ENCODE measurements at places on chromosomes 5 and 9.
A peak's percentile ranks its signal among the peaks of the same experiment; 100 is the strongest.

DNA sequence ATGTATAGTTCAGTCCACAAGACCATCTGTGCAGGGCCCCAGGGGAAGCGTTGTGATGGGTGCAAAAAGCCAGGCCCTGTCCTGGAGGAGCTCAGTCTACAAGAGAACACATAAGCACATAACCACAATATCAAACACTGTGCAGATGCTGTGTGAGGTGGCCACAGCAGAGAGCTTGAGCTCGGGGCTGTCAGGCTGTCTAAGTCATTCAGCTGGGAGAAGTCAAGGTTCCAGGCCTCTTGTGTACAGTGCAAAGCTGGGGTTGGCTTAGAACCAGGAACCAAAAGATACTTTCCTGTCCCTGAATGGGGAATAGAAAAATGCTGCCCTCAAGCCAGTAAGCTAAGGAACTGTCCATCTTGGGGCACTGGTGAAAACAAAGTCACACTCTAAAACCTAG lies 75.0 kb downstream of the PRDM6 start:
- no peak for DNase-seq

DNA sequence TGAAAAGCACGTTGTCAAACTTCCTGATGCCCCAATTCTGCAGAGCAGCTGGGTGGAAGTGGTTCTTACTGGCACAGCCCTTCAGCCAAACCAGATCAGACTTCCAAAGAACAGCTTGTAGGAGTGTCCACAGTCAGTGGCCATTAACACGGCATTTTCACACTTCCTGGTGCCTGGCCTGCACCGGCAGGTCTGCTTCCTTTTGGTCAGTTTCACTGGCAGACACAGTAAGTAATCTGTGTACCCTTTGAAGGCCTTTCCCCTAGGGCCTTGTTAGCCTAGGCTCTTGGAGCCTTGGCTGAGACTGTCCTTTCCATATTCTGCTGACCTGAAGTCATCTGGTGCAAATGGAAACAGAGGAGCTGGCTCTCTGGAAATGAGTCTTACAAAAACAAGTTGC lies 297.5 kb upstream of the TNC start:
- DNase-seq = no peak

GRCh38 chr5:80871541-80871961 lies 88.6 kb upstream of the RASGRF2 start:
- peak; percentile 82 for DNase-seq

GRCh38 chr5:76473661-76474060 lies 70.6 kb downstream of the IQGAP2 start:
- DNase-seq = no peak

GRCh38 chr9:124278054-124278540 lies 20.3 kb downstream of the NEK6 start:
- no peak for DNase-seq

GRCh38 chr9:71896761-71897160 lies 14.2 kb downstream of the ABHD17B start:
- DNase-seq = no peak

DNA sequence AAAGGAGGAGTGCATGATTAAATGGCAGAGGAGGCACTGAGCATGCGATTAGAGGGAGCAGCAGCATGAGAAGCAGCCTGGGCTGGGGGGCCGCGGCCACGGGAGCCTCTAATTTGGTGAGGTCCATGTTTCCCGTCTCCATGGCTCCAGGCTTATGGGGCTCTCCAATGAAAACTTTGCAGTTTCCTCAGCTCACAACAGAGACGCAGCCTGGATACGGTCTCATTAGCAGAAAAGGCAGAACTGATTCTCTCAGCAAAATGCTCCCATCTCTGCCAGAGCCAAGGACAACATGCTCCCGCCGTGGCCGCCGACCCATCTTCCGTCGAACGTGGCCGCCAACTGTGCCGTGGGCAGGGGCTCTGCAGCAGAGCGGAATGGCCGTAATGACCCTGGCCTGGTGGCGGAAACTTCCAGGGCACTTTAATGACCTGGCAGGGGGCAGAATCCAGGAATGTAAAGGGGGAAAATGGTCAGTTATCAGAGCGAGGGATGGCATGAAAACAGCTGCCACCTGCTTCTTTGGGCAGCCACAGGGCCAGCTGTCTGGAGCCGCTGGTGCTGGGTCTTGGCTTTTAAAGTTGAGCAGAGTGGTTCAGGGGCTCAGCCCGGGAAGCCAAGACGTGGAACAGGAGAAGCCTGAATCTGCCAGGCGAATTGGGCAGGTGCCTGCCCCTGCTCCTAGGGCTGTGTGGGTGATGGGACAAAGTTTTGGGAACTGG lies 76.5 kb downstream of the COL5A1 start:
- DNase-seq = no peak

DNA sequence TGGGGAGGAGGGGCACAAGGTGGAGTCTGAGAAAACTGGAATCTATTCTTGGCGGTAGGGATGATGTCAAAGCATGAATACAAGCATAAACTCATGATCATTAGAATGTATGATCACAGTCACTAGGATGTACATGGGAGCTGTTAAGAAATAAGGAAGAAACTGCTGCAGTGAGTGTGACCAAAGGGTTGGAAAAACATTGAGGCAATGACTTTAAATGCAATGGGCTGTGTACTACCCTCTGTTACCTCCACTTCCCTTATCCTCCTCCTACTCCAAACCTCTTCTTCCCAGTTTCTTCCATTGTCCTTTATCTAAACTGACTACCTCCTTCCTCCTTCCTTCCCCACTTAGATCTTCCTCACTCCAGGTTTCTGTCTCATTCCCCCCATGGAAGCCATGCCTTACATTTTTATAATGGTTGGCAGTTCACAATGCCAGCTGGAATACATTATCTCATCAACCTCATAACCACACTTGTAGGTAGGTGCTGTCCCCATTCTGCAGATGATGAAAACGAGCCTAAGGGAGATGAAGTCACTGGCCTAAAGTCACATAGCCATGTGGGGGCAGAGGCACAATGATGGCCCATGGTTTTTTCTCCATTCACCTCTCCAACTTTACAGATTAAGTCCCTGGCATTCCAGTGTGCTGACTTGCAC lies 21.9 kb upstream of the TNFSF15 start:
- DNase-seq = no peak

DNA sequence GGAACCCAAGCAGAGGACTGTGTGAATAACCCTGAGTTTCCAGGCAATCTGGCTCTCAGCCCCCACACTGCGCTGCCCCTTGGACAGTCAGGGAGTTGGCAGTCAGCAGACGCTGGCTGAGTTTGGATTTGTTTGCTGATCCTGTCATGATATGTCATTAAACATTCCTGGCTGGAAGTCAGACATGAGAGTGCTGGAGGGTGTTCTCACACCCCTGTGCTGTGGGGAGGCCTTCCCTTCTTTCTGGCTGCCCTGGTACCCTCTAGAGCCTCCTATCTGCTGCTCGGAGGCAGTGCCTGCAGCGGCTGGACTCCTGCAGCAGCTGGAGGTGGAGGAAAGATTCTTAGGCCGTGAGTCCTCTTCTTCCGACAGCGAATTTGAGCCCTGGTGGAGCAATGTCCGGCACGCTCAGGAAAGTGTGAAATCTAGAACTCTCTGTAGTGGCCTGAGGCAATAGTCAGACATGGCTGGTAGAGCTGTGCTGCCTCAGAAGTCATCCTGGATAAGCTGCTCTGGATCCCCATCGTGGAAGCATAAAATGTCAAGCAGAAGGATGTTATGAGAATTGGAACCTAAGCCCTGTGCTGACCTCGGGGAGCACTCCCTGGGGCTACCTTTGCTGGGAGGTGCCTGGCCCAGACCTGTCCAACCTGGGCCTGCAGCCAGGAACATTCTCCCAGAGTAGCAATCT lies 72.0 kb downstream of the PDE8B start:
- DNase-seq = no peak

GRCh38 chr5:135862086-135862485 lies 27.6 kb downstream of the SLC25A48 start:
- DNase-seq = no peak

DNA sequence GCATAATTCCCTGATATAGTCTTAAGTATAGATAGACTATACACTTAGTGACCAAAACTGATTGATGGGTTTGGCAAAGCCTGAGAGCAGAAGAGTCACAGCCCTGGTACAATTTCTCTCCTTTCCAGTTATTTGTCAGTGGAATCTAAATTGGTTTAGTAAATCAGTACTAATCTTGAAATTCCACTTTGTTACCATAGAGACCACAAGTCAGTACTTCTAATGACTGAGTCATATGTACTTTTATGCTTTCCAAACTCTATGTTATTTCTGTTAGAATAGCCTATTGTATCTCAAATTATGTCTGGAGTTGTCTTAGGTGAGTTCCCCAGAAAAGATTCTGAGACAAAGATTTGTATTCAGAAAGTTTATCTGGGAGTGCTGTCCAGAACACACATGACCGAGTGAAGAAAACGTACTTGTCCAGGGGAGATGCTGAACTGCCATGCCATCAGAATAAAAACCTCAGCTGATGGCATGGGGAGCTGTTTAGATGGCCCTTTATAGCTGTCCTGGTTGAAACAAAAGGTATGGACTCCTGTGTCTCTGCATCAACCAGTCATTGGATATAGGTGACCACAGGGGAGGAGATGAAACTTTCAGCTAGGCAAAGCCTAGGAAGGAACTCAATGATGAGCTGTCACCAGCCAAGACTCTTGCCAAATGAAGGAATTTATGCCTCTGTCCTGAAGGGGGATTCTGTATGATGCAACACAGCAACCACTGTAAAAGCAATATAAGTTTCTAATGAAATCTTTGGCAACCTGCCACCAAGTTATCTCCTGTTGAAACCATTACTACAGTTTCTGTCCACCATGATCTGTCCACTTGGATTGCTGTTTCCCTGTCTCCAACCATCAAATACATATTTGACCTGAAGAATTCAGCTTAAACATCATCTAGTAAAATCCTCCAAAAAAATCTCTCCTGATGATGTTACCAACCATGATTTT lies 18.0 kb upstream of the SMC2 start:
- no peak for DNase-seq

DNA sequence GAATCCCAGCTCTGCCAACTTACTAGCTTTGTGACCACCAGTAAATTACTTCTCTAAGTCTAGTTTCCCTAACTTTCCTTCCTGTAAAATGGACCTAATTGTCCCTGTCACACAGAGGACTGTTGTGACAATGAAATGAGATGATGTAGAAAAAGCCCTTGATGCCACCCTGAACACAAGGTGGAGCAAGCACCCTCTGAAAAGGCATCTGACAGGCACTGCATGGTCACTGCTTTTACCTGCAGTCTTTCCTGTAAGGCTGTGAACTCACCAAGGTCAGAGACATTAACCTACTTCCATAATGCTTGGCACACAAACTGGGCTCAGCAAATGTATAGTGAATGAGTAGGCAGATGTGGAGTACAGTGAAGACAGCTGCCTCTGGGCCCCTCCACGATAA lies 6.1 kb downstream of the SLC31A2 start:
- peak; percentile 11 for DNase-seq

DNA sequence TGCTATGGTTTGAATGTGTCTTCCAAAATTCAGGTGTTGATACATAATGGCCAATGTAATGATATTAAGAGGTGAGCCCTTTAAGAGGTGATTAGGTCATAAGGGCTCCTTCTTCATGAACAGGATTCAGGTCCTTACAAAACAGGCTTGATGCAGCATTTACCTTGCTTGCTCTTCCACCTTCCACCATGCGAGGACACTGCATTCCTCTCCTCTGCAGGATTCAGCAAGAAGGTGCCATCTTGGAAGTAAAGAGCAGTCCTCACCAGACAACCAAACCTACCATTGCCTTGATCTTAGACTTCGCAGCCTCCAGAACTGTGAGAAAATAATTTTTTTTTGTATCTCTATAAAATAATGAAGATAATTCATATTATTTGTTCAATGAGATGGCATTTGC lies 314.0 kb upstream of the SMARCA2 start:
- DNase-seq = no peak

DNA sequence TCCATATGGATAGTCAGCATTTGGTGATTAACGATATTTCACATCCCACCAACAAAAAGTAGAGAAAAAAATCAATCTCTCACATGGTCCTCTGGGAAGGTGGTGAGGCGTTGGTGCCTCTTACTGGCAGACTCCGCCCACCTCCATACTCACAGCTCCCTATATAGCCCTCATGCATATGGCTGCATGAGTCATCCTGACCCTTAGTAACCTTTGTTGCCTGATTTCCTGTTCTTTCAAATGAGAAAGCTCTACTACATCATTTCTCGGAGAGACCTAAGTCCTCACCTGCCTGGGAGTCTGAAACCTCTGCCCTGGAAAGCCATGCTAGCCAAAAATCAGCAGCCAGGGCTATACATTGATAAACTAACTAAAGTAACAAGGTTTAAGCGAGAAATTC lies 33.3 kb upstream of the ABCA1 start:
- DNase-seq = peak; percentile 95

DNA sequence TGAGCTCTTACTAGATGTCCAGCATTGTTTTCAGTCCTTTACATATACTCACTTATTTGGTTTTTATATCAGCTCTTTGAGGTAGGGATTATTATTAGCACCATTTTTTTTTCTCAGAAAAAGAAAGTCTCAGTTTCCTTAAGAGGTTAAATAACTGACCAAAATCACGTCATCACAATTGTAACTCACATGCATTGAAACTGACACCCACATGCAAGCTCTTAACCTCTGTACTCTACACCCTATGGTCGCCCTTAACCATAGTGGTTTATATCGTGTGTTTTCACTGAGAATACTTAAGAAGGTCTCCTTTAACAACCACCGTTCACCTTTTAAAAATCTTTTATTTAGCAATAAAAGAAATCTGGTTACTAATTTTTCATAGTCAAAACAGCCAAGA lies 61.0 kb downstream of the PRDM6 start:
- DNase-seq = no peak

- peak; percentile 54 for DNase-seq
Measured at GRCh38 chr5:67149951-67150523, 46.6 kb downstream of the CD180 start.

- no peak for DNase-seq
Measured at GRCh38 chr5:40409601-40410000, 270.1 kb upstream of the PTGER4 start.

DNA sequence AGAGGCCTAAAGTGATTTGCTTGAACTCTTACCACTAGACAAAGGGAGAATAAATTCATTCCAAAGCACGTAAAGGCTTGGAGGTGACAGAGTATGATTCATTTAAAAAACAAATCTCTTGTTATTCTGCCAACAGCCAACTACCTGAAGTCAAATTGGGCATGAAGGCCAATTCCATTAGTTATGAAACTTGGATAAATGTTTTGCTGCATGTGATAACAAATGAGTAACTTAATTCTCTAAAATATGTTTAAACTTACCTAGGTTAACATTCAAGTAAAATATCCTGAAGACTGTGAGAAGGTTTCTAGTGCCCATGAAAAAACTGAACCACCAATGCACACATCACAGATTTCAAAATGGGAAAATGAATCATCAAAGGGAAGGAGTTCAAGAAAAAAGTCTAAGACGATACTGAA lies 120.1 kb upstream of the TSLP start:
- DNase-seq = no peak
